ENCODE measurements at places on chromosomes 3 and 15.

GRCh38 chr3:105828703-105829102, 40.1 kb downstream of the CBLB start:
- no peak for DNase-seq

DNA sequence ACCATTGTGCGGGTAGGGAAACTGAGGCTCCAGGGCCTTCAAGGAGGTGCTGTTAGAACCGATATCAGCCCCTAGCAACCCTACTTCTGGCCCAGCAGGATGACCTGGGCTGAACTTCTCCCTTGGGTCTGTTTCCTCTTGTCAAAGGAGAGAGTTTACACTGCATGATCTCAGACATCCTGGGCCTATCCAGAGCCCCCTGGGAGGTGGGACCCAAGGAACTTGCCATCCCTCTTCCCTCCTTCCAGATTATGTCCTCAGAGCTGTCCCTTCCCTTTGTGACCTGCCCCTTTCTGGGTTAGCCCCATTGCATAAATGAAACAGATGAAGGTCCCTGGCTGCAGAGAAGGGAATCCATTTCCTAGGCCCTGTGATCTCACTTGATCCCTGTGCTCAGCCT, 12.3 kb upstream of the DNAH1 start:
- no peak for DNase-seq

GRCh38 chr3:29591579-29591978, 310.7 kb downstream of the RBMS3 start:
- no peak for DNase-seq

DNA sequence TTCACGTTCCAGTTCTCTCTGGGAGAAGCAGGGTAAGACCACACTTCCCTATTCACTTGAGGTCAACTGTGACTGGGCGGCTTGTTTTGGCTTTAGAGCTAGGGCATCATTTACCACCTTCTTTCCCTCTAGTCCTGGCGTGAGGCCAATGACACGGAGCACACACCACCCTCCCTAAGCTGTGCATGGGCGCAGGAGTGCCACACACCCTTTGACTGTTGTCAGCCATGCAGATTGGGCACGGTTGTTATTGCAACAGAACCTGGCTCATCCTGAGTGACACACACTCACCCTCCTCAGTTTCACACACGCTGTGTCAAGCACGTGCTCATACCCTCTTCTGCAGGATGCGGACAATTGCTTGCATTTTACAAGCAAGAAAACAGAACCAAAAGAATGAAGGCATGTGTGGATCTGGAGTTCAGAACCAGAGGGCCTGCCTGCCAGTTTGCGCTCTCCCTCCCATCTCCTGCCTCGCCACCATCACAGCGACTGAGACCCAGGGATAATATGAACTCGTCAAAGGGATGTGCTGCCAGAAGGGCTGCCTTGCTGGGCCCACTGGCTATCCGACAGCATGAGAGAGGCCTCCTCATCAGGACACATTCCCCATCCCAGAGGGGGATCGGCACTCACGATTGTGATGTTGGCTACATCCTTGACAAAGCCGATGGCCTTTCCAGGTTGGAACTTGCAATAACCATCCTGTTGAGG, 17.6 kb downstream of the CTSH start:
- DNase-seq = no peak

- no peak for DNase-seq
These were observed 188.9 kb downstream of the TLE3 start for GRCh38 chr15:69908590-69909420.

GRCh38 chr3:142929109-142929508, 34.4 kb downstream of the PAQR9 start:
- no peak for DNase-seq

- DNase-seq = no peak
These were observed 205.7 kb upstream of the EIF1B start for GRCh38 chr3:40103829-40104228.

DNA sequence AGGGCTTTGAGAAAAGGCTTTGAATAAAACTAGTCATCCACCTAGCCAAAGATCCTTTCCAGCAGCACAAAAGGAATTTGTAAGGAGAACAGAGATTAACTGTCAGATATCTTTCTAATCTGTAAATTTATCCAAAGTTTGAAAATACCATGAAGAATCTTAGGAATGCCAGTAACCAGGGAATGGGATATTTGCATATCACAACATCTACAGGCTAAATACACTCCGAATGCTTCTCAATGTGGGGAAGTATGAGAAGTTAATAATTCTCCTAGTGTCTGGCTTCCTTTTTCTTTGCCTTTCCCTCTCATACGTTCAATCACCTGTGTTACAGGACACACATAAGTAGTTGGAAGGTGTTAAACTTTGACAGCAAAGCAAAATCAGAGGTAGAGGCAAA, 7.8 kb downstream of the ANAPC13 start:
- no peak for DNase-seq

DNA sequence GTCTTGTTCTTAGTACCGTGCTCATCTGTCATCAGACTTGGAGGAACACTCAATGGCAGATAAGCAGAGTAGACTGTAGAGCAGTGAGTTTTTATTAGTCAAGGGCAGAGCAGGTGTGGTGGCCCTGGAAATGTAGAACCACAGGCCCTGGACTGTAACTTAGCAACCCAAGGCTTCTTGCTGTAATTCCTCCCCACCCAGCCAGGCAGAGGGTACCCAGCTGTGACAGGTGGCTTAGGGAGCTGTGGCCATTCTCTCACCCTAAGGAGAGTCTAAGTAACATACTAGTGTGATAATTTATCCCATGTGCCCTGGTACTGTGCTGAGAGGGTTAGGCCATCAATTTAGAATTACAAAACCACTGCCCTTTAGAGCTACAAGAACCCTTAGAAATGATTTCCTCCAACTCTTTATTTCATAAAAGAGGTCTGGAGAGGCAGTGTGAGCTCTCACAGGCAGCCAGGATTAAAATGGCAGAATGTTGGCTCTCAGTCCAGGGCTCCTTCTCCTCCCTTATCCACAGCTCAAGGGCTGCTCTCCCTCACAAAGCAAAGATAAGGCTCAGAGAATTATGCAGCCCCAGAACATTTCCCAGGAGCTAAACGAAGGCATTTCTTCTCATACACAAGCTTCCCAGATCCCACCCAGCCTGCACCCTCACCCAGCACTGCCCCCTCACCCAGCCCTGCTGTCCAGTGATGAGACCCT, 3.0 kb downstream of the POMGNT2 start:
- DNase-seq = no peak
